ENCODE measurements at places on chromosomes 2 and 18.

GRCh38 chr2:72027426-72028161 is 120.1 kb downstream of the CYP26B1 start:
- DNase-seq, result no peak

GRCh38 chr18:23721696-23722480 is 32.6 kb downstream of the LAMA3 start:
- DNase-seq, result no peak

GRCh38 chr2:120738117-120738516 is 2.4 kb downstream of the GLI2 start:
- no peak for DNase-seq

- DNase-seq, result no peak
Observed at GRCh38 chr2:50987616-50988313, 44.2 kb downstream of the NRXN1 start.

DNA sequence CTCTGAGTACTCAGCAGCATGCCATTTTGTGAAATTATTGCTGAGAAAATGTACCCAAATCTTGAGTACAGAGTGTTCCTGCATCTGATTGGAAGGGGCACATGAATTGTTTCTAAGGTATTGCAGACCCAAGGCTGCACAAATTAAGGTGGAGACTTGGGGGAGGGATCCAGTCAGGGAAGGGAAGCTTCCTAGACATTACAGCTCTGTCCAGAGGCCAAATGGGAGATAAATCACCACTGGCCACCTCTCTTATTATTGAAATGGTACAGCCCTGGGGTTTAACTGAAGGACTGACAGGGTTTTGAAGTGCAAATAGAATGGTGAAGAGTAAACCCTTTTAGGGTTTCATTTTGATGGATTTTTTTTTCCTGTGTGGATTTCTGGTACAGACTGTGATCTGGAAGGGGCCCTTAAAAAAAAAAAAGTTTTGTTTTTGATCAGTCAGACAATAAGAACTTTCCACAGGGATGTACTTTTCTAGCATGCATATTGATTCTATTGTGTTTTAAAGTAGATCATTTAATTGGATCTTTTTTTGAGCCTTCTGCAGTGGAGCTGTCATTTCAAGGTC is 119.4 kb downstream of the GREB1L start:
- no peak for DNase-seq

Data from kidney capillary endothelial cell (primary cell).